ENCODE measurements at places on chromosomes 3 and 15.

DNA sequence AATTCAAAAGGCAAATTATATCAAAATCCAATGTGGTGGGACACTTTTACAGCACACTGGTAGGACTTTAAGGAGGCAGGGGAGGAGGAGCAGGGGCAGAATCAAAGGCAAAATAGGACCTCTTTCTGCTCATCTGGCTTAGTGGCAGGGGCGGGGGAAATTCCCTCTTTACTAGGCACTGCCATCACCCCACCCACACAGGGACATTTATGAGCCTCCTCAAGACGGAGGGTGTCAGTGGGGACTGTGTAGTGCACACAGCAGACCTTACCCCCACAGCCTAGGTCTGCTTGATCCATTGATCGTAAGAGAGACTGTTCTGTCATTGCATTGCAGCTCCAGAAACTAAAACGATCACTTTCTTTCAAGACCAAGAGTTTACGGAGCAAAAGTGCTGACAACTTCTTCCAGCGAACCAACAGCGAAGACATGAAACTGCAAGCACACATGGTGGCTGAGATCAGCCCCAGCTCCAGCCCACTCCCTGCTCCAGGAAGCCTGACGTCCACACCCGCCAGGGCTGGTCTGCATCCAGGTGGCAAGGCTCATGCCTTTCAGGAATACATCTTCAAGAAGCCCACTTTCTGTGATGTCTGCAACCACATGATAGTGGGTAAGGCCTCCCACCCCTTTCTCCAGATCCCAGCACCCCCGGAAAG, 62.9 kb downstream of the STAC start:
- no peak for DNase-seq

- no peak for DNase-seq
Observed at GRCh38 chr15:67781907-67782690, 43.2 kb upstream of the SKOR1 start.

DNA sequence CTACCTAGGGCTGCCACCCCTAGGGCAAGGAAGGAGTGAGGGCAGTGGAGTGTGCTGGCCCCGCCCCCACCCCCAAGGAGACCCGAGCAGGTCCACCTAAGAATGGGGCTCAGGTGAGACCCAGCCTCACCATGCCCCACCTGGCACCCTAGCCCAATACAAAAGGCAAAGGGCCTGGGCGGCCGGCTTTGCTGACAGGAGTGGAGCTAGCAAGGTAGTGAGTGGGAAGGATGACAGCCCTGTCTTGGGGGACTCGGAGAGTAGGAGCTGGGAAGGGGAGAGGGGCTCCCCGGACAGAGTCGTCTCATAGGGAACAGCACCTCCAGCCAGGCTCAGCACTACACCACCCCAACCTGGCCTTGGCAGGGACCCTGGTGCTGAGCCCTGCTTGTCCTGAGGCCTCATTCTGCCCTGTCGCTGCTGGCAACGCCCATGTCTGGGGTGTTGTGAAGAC, 12.1 kb downstream of the C15orf39 start:
- DNase-seq: no peak

DNA sequence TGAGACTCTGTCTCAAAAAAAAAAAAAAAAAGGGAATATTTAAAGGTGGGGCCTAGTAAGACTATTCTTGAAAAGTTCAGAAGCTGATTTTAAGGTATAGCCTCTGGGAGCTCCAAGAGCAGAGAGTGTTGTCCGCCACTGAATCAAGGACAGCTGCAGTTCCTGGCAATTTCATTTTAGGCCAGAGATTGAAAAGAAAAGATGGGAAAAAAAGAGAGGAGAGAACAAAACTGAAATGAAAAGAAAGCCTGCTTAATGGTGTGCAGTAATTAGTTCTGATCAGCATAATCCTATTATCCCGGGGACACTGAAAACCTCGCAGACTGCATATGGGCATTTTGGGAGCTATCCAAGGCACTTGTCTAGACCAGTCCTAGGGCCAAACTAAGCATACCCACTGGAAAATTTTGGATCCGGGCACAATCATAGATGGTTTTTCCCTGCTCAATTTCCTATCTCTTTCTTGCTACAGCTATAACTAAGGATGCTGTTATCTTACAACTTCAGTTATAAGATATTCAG, 43.2 kb downstream of the EHHADH start:
- peak; percentile 26 for DNase-seq

DNA sequence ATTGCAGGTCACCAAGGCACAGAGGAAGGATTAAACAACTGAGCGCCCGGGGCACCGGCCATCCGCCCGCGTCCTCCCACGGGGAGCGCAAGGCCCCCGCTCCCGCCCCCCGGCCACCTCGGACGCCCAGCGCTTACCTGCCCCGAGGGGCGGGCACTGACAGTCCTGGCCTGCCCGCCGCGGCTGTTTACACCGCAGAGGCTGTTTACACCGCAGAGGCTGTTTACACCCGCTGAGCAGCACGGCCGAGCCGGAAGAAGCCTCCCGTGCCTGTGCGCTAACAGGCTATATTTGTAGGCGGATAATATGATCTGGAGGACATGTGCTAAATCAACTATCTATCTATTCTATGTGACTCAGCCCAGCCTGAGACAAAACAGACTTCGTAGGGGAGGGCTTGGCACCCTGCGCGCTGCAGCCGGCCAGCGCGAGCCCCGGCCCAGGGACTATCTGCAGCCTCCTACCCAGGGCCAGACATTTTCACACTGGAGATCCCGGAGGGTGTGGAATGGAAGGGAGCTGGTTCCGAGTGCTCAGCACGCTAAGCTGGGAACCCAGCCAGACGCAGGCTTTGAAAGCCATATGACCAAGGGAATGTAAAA, at the start of gene LRRC2:
LRRC2 (minus strand) TSS at position 263 of the 602 bp plus-strand sequence. CDS start 14,711 bp downstream, outside the sequence.
- no peak for DNase-seq

DNA sequence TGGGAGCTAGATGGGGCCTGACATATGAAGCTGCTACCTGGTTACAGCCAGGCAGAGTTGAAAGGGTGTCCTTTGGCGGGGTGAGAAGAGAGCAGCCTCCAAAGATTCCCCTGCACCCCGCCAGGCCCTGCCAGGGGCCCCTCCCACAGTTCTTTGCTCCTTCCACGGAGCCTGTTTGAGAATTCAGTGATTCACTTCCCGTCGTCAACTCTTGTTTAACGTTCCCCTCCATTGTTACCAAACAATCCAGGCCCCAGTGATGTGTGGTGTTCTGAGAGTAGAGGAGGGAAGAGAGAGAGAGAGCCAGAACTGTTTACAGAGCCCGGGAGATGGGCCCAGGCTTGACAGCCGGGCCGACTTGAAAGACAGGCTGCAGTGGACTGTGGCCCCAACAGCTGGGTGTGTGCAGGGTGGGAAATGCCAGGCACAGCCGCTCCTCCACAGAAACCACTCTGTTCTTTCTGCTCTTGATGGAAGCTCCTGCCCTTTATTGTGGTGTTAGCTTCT, 81.5 kb downstream of the SMAD3 start:
- no peak for DNase-seq

DNA sequence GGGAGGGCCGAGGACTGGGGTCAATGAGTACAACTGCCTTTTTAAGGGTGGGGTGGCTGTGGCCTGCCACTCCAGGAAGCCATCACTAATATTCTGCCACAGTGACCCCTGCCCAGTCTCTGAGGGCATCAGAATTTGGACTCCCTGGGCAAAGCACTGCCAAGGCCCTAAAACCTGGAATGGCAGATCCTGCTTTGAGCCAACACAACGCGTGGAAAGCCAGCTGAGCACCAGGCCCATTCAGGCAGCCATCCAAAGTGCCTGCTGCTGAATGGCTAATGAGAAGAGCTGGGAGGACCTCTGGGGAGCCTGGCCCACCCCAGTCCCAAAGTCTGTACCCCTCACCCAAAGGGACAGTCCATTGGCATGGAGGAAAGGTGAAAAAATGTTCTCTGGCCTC, 5.0 kb downstream of the TWF2 start:
- DNase-seq: no peak

GRCh38 chr15:45810201-45810600, 175.4 kb downstream of the SQOR start:
- DNase-seq: no peak

- DNase-seq: no peak
Observed at GRCh38 chr3:57226176-57226575, 1.4 kb upstream of the APPL1 start.

GRCh38 chr3:156981005-156981404, 154.9 kb downstream of the LEKR1 start:
- no peak for DNase-seq

- no peak for DNase-seq
Observed at GRCh38 chr3:172562871-172563865, 39.9 kb upstream of the TNFSF10 start.

GRCh38 chr15:98804057-98804380, 155.7 kb downstream of the IGF1R start:
- no peak for DNase-seq

DNA sequence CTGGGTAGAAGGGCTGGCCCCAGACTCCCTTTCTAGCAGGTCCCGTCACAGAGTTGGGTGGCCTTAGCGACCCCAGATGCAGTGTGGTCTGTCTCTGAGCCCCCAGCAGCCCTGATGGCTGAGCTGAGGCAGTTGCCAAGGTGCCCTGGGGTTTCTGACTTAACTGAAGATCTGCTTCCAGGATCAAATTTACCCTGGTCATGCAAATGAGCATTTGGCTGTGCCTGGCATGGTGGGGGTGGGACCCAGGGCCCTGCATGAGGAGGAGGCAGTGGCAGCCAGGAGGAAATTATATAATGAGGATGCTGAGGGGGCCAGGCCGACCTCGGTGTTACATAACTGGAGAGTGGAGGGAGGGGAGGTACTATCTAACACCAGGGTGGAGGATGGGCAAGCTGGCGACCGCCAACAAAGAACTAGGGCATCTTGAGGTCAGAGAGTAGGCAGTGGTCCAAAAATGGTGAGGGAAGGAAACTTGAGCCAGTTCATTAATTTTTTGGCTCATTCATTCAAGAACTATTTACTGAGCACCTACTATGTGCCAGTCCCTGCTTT, 16.4 kb downstream of the PLEKHO2 start:
- DNase-seq: no peak

GRCh38 chr15:56640549-56640948, 92.8 kb downstream of the ZNF280D start:
- no peak for DNase-seq

DNA sequence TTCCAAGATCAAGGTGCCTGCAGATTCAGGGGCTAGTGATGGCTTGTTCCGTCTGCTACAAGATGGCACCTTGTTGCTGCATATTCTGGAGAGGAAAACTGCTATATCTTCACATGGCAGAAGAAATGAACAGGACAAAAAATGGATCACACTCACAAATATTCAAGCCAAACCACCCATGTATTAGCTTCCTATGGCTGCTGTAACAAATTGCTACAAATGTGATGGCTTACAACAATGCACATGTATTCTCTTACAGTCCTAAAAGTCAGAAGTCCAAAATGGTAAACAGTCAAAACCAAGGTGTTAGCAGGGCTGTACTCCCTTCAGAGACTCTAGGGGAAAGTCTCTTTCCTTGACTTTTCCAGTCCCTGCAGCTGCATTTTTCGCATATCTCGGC, 55.8 kb downstream of the TRIM42 start:
- DNase-seq: no peak

DNA sequence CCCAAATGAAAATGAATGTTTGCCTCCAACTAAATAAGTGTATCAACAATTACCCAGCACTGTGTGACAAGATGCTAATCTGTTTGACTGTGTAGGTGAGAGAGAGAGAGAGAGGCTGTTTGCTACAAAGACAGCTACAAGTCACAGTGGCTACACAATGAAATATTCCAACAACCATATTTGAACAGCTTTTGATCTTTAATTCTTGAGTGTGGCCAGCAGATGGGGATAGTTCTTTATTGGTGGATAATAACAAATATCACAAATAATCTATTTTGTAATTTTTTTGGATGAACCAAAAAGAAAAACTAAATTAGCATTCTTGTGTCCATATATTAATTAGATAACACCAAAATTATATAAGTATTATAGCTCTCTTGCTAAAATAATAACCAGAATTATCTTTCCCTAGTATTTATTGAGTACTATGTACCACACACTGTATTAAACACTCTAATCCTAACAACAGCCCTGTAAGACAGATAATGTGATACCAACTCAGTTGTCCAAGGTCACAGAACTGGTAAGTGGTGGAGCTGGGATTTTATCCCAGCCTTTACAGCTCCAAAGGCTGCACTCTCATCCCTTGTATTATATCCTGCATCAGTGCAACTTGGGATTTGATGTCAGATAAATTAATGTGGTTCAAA, 61.9 kb upstream of the C3orf80 start:
- DNase-seq: no peak

DNA sequence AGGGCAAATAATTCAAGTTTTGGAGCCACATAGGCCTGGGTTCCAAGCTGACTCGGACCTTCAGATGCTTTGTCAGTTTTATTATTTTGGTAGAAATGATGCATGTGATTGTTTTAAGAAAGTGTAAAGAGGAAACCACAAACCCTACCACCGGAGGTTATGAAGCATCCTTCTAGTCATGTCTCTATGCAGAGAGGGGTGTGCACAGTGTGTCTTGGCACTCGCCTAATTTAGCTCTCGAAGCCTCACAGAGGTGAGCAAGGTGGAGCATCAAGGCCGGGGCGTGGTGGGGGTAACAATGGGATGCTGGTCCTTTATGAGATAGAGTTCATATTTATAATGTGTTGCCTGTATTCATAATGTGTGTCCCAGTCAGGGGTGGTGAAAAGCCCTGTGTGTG, 63.7 kb upstream of the SMAD6 start:
- DNase-seq: no peak

DNA sequence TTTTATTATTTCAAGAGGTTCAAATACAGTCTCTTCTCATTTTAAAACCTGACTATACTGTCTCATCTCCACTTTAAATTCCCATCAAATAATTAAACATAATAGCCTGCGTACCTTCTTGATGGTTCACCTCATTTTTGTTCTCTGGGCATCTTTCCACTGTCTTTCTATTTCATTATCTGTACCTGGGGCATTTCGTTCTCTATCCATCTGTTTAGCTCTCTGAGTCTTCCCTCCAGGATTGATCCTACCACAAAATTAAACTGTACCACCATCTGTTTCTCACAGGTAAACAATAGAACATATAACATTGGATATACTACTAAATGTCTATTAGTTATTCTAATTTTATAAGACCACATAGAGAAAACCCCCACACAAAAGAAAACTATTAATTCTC, 1331.4 kb downstream of the NSUN3 start:
- DNase-seq: no peak

DNA sequence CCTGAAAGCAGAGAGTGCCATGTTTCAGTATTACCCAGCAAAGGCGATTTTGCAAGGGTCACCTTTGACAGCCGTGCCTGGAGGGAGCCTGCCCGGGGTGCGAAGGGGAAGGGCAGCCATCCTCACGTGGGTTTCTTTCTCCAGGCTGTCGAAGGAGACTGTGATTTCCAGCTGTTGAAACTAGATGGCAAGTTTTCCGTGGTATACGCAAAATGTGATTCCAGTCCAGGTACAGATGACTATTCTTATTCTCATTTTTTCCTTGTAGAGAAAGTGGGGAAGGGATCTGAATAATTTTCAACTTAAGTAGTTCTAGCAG, 3.4 kb downstream of the AHSG start:
- no peak for DNase-seq

DNA sequence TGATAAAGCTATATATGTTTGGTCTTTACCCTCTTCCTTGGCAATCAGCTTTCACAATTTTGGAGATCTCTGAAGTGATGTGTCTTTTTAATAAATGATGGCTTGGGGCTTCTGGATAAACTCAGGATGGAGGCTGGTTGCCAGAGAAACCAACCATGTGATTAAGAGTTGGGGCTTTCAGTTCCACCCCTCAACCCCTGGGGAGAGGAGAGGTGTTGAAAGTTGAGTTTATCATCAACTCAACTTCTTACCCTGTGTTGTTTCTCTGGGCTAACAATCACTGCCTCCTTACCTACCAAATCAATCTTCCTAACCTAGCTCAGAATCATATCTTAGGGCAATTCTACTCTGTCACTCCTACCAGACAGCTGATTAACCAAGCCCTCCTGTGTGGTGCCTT, 735.8 kb downstream of the ZPLD1 start:
- no peak for DNase-seq

- no peak for DNase-seq
Observed at GRCh38 chr3:71095511-71096291, 487.8 kb downstream of the FOXP1 start.

Measured in NCI-H1694 (cell line).